Stimulated activated CD4-positive, alpha-beta T cell treated with anti-CD3 and anti-CD28 coated beads, Interleukin-12 subunit alpha, Interleukin-12 subunit beta, amount 100 ng/mL, for 24 hours (primary cell): ENCODE measurements at places on chromosomes 3 and 15.

GRCh38 chr3:88112289-88112688 lies 37.5 kb upstream of the C3orf38 start:
- no peak for DNase-seq

GRCh38 chr3:51358981-51359380 lies 26.1 kb upstream of the MANF start:
- DNase-seq = no peak

- DNase-seq = no peak
Measured at GRCh38 chr3:140276703-140277102, 341.7 kb downstream of the CLSTN2 start.

GRCh38 chr3:50350527-50351322 lies at the start of the genes CYB561D2 and NPRL2:
CYB561D2 (plus strand) TSS chr3:50350862; CDS start chr3:50351434, 572 bp downstream.
NPRL2 (minus strand) TSS chr3:50350775; CDS start chr3:50350652, 123 bp downstream.
- peak; percentile 98 for DNase-seq

DNA sequence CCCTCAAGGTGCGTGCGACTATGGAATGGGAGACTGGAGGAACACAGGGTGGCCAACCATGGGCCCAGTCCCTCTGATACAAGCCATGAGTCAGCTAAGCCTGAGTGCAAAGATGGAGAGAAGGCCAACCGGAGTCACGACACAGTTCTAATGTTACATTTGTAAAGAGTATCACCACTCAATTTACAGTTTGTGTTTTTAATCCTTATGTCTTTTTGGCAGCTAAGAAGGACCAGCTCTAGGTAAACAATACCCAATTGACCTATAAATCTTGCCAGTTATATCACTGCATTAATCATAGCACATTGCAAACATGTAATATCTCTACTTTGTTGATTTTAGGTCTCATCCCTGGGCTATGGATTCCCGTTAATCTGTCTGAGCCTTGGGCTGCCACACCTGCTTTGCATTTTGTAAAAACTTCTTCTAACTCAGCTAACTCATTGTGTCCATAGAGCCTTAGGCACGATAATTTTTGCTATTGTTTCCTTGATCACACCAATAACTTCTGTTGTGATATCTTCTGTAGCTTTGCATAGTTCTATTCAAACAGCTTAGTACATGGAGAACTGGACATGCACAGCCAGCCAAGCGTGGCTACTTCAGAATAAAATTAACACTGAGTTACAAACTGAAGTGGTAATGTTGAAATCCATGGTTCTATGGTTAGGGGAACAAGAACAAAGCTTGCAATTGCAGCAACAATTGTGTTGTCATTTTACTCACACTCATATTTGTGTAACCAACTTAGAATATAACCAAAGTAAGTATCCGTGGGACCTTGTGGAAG lies 50.3 kb downstream of the LSM3 start:
- DNase-seq = no peak

GRCh38 chr15:82537351-82537908 lies 2.8 kb downstream of the RPS17 start:
- no peak for DNase-seq

DNA sequence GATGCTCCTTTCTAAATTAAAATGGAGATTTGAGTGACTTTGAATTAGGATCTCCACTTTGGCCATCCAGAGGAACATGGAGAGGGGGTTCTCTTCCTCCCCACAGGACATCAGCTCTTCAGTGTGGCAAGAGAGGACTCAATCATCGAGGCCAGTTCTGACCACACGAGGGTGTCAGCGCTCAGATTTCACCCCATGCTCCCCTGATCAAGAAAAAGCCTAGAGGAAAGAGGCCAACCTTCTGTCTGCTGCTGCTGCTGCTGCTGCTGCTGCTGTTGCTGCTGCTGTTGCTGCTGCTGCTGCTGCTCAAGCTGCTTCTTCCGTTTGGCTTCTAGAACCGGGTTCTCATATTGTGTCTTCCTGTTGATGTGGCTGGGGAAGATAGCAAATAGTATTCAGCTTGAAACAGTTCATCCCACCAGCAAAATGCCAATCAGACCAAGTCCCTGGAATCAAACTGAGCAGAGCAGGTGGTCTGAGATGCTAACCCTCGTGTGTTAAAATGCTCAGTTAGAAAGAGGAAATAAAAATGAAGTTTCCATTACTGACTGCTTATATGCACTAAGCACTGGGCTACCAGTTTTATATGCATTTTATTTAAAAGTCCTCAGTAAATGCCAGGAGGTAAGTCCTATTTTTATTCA lies 599.0 kb downstream of the MAGI1 start:
- DNase-seq = no peak

DNA sequence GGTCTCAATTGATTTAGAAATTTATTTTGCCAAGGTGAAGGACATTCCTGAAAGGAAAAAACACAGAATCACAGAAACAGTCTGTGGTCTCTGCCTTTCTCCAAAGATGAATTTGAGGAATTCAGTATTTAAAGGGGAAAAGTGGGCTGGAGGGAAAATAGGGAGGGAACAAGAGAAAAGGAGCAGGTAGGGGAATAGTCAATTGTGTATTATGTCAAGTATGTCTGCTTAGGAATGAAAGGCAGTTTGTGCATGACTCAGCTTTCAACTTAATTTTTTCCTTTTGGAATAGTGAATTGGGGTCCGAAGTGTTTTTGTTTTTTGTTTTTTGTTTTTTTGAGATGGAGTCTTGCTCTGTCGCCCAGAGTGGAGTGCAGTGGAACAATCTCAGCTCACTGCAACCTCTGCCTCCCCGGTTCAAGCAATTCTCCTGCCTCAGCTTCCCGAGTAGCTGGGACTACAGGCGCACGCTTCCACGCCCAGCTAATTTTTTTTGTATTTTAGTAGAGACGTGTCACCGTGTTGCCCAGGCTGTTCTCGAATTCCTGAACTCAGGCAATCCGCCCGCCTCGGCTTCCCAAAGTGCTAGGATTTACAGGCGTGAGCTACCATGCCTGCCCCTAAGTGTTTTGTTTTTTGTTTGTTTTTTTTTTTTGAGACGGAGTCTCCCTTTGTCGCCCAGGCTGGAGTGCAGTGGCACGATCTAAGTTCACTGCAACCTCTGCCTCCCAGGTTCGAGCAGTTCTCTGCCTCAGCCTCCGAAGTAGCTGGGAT lies 74.1 kb upstream of the MAP4 start:
- DNase-seq = no peak
